ENCODE measurements at places on chromosomes 16 and 17.

- H3K27me3 ChIP-seq: peaks cover 3% of the 10 kb centered on the region
- no peak for DNase-seq
- no peaks in the 10 kb centered on the region for H3K36me3 ChIP-seq
- no peak overlapping the region for H3K27ac ChIP-seq
- no peak overlapping the region for H3K4me3 ChIP-seq
Observed at GRCh38 chr17:19456016-19456927, 45.2 kb downstream of the RNF112 start.

- H3K27me3 ChIP-seq: peaks cover 13% of the 10 kb centered on the region
- H3K4me1 ChIP-seq: no peaks in the 10 kb centered on the region
- no peak overlapping the region for H3K27ac ChIP-seq
- no peak overlapping the region for H3K4me3 ChIP-seq
Observed at GRCh38 chr17:34434052-34434451, 71.0 kb upstream of the CCL1 start.

GRCh38 chr17:2466931-2467330 lies 44.8 kb downstream of the METTL16 start:
- H3K36me3 ChIP-seq: peaks cover 64% of the 10 kb centered on the region
- H3K27ac ChIP-seq: no peak overlapping the region
- no peaks in the 10 kb centered on the region for H3K27me3 ChIP-seq
- H3K4me3 ChIP-seq: no peak overlapping the region

DNA sequence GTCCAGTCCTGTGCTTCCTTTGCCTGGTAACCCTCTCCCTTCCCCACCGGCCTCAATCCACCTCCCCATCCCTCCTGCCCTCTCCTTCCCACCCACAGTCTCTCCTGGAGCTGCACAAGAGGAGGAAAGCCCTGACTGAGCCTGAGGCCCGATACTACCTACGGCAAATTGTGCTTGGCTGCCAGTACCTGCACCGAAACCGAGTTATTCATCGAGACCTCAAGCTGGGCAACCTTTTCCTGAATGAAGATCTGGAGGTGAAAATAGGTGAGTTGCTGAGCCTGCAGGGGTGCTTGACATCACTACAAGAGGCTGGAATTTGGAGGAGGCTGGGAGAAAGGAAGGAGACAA lies 1.3 kb downstream of the PLK1 start:
- DNase-seq: no peak
- peaks cover 27% of the 10 kb centered on the region for H3K4me1 ChIP-seq
- no peaks in the 10 kb centered on the region for H3K27me3 ChIP-seq

Data from CD4-positive, CD25-positive, alpha-beta regulatory T cell (primary cell).